ENCODE measurements at places on chromosomes 1 and 21.
A peak's percentile ranks its signal among the peaks of the same experiment; 100 is the strongest.

- no peak for DNase-seq
These were observed 7.3 kb downstream of the OVAAL start for GRCh38 chr1:180566026-180566425.

DNA sequence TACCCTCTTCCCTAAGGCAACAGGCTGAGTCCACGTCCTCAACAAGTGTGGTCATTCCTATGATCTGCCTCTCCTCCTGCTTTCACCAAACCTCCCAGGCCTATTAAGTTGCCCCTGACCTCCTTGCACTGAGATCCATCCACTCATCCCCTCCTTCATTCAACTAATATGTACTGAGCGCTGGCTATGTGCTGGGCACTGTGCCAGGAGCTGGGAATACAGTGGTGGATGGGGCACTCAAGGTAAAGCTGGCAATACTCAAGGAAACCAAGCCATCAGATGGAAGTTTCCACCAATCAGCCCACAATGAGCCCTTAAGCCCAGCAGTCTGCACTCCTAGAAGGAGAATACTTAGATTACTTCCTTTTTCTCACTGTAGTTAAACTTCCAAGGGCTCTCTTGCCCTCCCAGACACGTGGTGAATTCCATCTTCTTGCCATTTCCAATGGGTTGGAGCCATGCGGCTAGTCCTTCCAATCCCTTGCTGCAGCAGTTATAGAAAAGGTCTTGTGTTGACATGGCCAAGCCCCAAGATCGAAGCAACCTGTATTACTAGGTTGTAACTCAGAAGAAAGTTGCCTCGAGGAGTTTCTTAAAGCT, 279.9 kb upstream of the RUNX1 start:
- DNase-seq = no peak

DNA sequence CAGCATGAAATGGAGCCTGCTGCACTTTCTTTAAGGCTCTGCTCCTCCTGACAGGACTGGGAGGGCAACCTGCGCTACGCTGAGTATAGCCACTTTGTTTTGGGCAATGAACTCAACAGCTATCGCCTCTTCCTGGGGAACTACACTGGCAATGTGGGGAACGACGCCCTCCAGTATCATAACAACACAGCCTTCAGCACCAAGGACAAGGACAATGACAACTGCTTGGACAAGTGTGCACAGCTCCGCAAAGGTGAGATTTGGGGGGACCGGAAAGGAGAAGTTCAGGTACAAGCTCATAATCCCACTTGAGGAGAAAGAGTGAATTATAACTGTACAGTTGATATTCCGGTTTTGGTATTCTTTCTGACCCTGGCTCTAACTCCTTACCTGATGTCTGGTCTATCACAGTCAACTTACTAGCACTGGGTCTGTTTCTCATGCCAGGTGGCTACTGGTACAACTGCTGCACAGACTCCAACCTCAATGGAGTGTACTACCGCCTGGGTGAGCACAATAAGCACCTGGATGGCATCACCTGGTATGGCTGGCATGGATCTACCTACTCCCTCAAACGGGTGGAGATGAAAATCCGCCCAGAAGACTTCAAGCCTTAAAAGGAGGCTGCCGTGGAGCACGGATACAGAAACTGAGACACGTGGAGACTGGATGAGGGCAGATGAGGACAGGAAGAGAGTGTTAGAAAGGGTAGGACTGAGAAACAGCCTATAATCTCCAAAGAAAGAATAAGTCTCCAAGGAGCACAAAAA, 5.4 kb downstream of the ANGPTL7 start:
- DNase-seq = peak; percentile 14

DNA sequence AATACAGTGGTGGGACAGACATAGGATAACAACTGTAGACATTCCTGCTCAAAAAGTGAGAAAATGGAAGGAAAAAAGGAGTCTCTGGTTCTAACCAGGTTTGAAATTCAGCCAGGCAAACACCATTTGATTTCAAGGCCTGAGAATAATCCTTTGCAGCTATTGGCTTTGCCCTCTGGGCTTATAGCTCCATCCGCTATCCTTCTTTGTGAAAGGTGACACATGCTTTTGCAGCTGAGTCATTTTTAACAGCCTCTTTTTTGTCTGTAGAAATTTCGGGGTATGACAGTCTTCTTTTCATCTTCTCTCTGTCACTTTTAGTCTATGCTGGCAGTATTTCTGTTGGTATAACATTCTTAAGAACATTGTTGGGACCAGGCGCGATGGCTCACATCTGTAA, 16.2 kb downstream of the SDHC start:
- no peak for DNase-seq

DNA sequence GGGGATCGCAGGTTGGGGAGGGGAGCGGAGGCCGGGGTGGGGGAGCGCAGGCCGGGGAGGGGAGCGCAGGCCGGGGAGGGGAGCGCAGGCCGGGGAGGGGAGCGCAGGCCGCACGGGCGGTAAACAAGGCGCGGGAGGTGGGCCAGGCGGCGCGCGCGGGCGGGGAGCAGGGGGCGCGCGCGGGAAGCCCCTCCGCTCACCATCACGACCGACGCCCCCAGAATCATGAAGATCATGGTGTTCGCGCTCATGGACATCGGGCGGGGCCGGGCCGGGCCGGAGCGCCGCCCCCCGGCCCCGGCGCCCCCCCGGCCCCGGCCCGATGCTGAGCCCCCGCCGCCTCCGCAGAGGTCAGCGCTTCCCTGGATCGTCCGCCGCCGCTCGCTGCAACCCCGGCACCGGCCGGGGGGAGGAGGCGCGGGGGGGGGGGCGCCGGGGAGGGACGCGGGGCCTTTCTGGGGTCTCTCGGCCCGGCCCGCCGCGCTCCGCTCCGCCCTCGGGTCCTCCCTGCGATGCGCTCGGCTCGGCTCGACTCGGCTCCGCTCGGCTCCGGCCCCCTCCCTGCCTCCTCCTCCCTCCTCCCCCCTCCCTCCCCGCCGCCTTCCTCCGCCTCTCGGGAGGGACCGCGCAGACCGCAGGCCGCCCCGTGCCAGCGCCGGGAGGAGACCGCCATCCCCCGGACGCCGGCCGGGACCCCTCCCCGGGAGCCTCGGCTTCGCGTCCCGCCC, at the start of gene TMEM240:
TSS of gene TMEM240 (minus strand) at position 535 of the 728 bp plus-strand sequence. CDS start at position 257, 278 bp downstream.
- DNase-seq = peak; percentile 91

DNA sequence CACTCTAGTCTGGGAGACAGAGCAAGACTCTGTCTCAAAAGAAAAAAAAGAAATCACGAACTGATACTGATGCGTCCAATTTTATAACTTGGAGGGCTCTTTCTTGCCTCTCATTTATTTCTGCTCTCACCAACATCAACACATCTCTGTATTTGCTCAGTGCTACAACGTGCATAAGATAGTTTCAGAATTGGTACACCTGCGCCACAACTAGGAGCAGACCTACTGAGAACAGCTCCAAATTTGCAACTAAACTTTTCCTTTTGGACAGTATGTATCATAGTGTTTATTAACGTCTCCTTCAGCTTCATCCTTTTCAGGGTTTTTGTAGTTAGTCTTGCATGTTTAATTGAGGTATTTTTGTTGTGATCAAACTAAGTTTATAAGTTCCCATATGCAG, 27.7 kb downstream of the TRAPPC10 start:
- no peak for DNase-seq

DNA sequence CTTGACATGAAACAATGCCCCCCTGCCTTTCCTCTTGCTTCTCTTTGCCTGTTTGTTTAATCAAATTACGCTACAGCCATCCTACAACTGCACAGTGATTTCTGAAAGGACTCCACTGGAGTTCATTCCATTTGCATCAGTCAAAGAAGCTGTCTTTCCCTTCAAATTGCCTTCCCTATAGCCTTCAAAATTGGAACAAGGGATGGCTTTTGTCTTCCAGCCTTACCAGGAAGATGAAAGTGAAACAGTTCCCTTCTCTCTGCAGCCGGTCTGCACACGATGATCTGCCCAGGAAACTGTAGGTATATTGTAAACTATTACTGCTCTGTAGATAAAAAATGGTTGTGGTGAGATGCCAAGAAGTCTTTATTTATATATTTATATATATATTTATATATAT, 65.6 kb upstream of the ETS2 start:
- no peak for DNase-seq

DNA sequence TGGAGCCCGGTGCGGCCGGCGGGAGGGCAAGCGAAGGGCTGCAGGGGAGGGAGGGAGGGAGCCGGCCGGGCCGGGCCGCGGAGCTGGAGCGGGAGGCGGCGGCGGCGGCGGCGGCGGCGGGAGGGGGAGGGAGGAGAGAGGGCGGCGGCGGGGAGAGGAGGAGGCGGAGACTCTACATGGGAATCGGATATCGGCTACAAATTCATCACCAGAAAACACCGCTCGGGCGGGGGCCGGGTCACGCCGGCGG, at the start of gene AKT3:
TSS of gene AKT3 (minus strand) at position 42 of the 250 bp plus-strand sequence. CDS start 7,073 bp downstream, outside the sequence.
- peak; percentile 84 for DNase-seq

- DNase-seq = no peak
These were observed 37.9 kb downstream of the GNG12 start for GRCh38 chr1:67795179-67795912.

DNA sequence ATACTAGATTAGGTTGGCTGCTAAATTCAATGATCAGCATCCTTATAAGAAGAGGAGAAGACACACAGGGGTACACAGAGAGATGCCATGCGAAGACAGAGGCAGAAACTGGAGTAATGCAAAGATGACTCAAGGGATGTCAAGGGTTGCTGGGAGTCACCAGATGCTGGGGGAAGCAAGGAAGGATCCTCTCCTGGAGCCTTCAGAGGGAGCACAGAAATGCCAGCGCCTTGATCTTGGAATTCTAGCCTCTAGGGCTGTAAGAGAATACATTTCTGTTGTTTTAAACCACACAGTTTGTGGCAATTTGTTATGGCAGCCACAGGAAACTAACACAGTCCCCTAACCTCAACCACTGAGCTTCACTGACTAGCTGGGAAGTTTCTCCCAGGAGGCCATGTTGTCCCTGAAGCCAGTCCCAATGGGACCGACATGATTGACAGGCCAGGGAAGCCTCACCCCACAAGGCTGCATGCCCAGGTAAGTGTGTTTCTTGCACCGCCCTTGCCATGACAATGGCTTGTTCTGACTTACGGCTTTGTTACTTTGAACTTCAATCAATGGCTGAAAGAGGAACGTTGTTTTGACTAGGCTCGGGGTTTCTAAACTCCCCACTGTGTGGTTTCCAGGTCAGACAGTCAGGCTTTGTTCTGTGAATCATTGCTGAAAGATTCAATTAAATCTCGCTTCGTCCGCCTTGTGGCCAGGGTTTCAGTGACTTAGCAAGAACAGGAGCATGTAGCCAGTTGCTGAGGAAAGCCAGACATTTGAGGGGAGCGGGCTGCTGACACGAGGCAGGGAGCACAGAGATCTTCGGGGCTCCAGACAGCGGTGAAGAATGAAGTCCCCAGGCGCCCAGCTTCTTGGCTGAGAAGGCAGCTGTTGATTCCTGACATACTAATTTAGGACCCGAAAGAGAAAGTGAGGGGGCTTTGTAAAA, 62.3 kb downstream of the RUNX1 start:
- peak; percentile 43 for DNase-seq

All from GM23338 (cell line).